ENCODE measurements at places on chromosomes 11 and 22.

- no peak for DNase-seq
Measured at GRCh38 chr11:11477695-11478420, 124.8 kb upstream of the CSNK2A3 start.

GRCh38 chr11:108223348-108224149, 682 bp downstream of the ATM start:
- peak; percentile 66 for DNase-seq

DNA sequence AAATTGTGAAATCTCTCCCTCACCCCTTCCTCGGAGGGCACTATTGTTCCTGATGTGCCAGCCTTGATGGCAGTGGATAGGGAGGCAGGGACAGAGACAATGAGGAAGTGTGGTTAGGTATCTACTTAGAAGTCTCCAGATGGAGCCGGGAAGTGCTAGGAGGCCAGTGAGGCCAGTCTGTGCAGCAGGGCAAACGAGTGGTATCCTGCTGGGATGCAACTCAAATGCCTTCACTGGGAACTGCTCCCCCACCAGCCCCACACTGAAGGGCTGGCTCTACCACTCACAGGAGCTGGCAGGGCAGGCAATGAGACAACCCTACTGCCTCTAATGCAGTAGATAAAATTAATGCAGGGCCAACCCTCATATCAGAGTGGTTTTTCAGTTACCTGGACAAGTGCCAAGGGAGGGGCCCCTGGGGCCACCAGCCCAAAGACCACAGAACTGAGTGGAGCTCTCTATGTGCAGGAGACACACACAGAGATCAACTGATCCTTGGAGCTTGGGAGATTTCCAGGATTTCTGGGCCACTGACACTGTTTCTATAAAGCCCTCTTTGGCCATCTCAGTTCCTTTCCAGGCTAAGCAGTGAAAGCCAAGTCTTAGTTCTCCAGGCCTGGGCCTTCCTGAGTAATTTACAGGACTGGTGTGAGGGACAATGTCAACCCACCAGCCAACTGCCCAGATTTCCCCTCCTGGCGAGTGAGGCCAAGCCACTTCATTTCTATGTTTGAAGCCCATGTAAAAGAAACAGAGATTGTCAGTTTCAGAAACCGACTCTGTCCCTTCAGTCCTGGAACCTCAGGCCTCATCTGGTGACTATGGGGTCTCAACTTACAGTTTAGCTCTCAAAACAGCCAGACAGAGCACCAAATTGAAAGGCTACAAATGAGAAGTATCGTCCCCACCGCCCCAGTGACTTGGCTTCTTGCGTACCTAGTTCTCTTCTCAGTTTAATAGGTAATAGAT, 4.1 kb downstream of the MIF start:
- no peak for DNase-seq

DNA sequence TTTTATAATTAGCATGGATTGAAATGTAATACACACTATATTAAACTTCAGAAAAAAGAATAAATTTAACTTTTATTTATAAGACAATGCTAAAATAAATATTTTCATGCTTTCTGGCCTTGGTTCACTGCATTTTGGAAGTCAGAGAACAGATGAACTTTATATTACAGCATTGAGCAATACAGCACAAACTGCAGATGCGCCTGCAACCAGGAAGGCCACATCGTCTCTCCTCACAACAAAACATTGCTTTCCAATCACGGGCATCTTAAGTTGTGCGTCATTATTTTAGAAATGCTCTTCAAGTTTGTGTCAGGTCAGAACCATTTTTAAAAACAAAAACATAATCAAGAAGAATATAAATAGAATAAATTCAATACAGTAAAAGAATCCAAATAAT, 89.3 kb upstream of the CEP126 start:
- no peak for DNase-seq

DNA sequence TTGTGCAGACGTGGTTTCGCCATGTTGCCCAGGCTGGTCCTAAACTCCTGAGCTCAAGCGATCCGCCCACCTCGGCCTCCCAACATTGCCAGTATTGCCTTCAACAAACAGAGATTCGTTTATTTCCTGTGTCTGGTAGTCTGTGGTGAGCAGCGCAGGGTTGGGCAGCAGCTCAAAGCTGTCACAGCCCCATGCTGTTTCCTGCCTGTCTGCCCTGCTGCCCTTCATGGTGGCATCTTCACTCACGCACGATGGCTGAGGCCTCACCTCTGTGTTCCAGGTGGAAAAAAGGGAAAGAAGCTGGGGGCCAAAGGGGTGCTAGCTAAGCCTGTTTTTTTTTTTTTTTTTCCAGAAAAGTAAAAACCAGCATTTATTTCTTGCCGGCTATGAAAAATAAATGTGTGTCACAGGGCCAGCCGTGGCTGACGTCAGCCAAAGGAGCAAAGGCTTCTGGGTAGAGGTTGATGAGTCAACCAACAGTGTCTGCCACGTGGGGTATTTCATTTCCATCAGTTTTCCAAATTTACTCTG, 28.8 kb downstream of the TBC1D22A start:
- DNase-seq, result peak; percentile 83

DNA sequence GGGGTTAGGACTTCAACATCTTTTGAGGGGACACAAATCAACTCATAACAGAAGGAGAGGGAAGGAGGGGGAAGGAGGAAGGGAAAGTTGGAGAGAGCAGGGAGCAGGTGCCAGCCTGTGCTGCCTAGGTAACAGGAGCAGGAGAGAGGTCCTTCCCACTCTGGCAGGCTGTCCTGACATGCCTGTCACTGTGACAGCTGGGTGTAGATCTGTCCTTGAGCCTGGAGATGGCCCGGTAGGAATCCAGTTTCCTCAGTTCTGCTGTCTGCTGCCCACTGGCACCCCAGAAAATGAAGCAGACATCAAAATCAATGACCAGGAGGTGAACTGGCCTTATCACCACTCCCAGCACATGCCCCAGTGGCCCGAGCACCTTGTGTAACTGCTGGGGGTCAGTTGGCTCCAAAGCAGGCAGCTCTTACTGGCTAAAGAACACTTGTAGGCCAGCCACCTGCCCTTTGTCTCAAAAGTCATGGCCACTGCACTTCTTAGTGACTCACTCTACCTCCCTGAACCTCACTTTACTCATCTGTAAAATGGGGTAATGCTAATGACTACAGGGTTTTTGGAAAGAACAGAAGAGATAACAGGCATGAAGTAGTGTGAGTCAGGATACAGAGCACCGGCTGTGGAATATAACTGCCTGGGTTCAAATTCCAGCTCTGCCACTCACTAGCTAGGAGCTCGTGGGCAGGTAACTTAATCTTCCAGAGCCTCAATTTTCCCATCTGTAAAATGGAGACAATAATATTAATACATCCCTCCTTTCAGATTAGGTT, 8.0 kb upstream of the TSPAN18 start:
- DNase-seq, result no peak

- no peak for DNase-seq
Measured at GRCh38 chr11:57324154-57324885, 432 bp downstream of the TNKS1BP1 start.

GRCh38 chr22:24471570-24471969, 23.6 kb upstream of the UPB1 start:
- no peak for DNase-seq

DNA sequence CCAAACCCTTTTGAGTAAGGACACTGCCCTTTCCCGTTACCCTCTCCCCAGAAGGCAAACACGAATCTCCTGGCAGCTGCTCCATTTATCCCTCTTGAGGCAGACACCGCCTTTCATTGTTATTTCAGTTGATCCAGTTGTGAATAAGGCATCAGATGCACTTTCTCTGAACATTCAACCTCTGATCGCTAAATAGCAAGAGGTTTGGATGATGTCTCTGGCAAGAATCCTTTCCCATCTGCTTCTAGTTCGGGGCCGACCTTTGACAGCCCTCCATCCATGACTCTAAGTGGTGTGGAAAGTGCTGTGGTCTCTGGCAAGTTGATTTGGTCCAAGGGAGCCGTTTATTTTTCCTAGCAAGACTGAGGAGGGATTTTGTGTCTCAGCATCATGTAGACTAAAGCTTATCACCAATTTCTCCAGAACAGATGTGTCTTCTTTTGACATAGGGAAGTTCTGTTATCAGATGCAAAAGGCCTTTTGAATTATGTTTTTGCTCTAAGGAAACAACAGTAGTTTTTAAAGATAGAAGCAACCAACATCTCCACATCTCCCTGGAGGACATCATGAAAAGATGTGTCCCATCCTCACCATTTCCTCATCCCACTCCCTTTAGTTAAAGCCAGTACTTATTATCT, 123.6 kb downstream of the CCDC34 start:
- DNase-seq, result no peak

- DNase-seq, result no peak
Measured at GRCh38 chr11:125918140-125918840, 14.0 kb downstream of the DDX25 start.

DNA sequence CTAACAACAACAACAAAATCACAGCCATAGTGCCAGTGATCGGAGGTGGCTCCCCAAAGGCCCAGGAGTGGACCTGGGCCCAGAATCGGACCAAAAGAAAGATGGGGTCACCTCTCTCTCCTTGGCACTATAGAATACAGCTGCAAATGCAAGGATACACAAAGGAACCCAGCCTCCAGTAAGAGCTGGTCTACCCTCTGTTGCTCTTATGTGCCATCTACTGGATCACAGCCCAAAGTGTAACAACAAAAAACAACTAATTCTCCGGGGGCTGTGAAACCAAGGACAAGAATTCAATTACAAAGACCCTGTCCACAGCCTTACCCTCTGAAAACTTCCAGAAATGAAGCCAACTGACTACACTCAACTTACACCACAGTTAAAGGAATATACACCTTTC, 21.6 kb downstream of the OR8G5 start:
- DNase-seq, result no peak

- no peak for DNase-seq
Measured at GRCh38 chr11:856397-856796, 13.7 kb downstream of the TSPAN4 start.

- DNase-seq, result no peak
Measured at GRCh38 chr11:120674542-120674941, 163.0 kb downstream of the GRIK4 start.

- no peak for DNase-seq
Measured at GRCh38 chr22:45932071-45932470, 44.9 kb downstream of the WNT7B start.

- DNase-seq, result peak; percentile 27
Measured at GRCh38 chr11:44632466-44633123, 67.1 kb downstream of the CD82 start.

DNA sequence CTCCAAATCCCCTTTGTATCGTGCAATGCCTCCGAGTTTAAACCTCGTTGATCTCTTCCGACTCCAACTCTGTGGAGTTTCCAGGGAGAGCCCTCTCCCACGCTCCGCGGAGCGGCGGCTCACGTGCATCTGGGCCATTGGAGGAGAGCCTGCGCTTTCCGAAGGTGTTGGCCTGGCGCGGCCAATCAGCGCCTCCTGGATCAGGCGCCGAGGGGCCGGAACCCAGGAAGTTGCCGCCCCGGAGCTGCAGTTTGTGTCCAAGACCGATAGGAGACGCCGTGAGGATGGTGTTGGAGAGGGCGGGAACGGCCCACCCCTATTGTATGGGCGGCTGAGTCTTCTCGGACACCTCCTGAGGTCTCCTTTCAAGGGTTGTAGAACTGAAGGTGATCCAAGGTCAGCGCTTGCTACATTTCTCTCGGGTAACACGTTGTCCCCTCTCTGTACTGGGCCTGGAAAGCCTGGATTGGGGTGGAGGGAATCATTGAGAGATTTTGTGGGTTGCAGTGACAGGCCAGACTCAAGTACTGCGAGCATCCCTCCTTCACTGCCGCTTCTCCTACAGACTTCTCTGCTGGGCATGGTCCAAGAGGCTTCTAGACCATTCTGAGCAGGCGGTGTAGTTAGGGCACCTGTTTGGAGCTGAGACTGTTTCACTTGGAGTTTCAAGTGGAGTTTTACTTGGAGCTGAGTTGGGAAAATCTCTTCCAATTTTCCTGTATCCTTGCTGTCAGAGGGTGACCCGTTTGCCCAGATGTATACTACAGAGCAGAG, 1.7 kb downstream of the ADAMTS15 start:
- no peak for DNase-seq
